ENCODE measurements at places on chromosomes 2 and 18. TPM values are rescaled to one million over a fixed set of nuclear protein-coding genes. Genes with fewer than 3 reads are reported as not detected.
A peak's percentile ranks its signal among the peaks of the same experiment; 100 is the strongest.

Gene CCDC148
- 0.52 TPM for total RNA-seq

Gene ZBTB7C
- 1.4 TPM for total RNA-seq

DNA sequence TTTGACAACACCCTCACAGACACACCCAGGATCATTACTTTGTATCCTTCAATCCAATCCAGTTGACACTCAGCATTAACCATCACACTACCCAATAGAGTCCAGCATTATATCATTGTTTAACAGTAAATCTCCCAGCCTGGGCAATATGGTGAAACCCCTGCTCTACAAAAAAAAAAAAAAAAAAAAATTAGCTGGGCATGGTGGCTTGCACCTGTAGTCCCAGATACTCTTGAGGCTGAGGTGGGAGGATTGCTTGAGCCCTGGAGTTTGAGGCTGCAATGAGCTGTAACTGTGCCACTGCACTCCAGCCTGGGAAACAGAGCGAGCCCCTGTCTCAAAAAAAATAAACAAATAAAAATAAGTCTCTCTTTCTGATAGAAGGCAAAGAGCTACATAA, 304.0 kb downstream of the STK39 start:
- H3K27me3 ChIP-seq, result no peaks in the 10 kb centered on the region
- H3K4me3 ChIP-seq, result no peak overlapping the region
- H3K4me1 ChIP-seq, result peaks cover 53% of the 10 kb centered on the region
- H3K27ac ChIP-seq, result no peak overlapping the region

- DNase-seq, result no peak
- H3K27me3 ChIP-seq, result peaks cover 1% of the 10 kb centered on the region
- H3K27ac ChIP-seq, result no peak overlapping the region
- no peak overlapping the region for H3K4me3 ChIP-seq
- peaks cover 21% of the 10 kb centered on the region for H3K4me1 ChIP-seq
- no peaks in the 10 kb centered on the region for H3K36me3 ChIP-seq
Measured at GRCh38 chr2:101613056-101613704, 84.3 kb upstream of the MAP4K4 start.

GRCh38 chr2:203875471-203875870, 7.9 kb downstream of the CTLA4 start:
- no peak overlapping the region for H3K4me3 ChIP-seq
- H3K27ac ChIP-seq, result no peak overlapping the region
- H3K36me3 ChIP-seq, result no peaks in the 10 kb centered on the region
- peaks cover 11% of the 10 kb centered on the region for H3K27me3 ChIP-seq
- no peak for DNase-seq
- H3K4me1 ChIP-seq, result no peaks in the 10 kb centered on the region

GRCh38 chr2:153143540-153143939, 335.0 kb downstream of the RPRM start:
- H3K4me3 ChIP-seq, result no peak overlapping the region
- peaks cover 7% of the 10 kb centered on the region for H3K27me3 ChIP-seq
- H3K27ac ChIP-seq, result no peak overlapping the region
- H3K4me1 ChIP-seq, result no peaks in the 10 kb centered on the region
- no peaks in the 10 kb centered on the region for H3K36me3 ChIP-seq

DNA sequence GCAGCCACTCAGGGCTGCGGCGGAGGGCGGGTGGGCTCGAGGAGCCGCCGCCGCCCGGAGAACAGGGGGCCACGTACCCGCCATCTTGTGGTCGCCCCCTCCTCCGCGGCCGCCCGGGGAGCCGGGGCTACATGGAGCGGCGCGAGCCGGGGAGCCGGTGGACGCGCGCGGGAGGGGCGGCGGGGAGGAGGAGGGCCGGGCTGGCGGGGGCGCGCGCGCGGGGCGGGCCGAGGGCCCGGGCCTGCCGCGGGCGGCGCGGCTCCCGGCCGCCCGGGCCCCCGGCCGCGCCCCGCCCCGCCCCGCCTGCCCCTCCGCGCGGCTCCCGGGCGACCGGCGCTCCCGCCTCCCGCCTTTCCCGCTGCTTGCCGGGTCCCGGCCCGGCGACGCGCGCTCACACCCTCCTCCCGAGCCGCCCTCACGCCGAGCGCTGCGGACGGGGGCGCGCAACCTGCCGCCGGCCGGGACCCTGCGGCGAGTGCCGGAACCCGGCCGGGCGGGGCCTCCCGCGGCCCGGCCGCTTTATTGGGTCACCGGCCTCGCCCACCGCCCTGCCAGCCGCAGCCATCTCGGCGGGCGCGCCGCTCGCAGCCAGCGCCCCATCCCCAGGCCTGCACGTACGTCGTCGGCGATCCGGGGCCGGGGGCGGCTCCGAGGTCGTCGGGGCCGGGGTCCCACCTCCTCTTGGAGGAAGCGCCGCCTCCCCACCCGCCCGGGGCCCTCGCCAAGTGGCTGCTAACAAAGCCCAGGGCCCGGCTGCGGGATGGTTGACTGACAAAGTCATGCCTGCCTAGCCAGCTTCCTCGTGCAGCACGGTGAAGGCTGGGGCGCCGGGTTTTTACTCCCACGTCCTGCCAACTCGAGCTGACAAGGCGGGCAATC, at the start of gene PPP4R1:
Gene PPP4R1, minus strand, starts transcription at position 159 of the 879 bp plus-strand sequence. Its CDS starts 75 bp downstream, at position 84.
- peaks cover 57% of the 10 kb centered on the region for H3K4me1 ChIP-seq
- peak within 1 kb of the TSS; percentile 98 for H3K4me3 ChIP-seq
- DNase-seq, result peak; percentile 95
- peak within 1 kb of the TSS; percentile 96 for H3K27ac ChIP-seq
- H3K36me3 ChIP-seq, result peaks cover 6% of the 10 kb centered on the region

- H3K36me3 ChIP-seq, result no peaks in the 10 kb centered on the region
- no peak overlapping the region for H3K4me3 ChIP-seq
- no peak for DNase-seq
- H3K27ac ChIP-seq, result no peak overlapping the region
- H3K4me1 ChIP-seq, result no peaks in the 10 kb centered on the region
Measured at GRCh38 chr2:239792405-239793084, 232.6 kb downstream of the NDUFA10 start.

DNA sequence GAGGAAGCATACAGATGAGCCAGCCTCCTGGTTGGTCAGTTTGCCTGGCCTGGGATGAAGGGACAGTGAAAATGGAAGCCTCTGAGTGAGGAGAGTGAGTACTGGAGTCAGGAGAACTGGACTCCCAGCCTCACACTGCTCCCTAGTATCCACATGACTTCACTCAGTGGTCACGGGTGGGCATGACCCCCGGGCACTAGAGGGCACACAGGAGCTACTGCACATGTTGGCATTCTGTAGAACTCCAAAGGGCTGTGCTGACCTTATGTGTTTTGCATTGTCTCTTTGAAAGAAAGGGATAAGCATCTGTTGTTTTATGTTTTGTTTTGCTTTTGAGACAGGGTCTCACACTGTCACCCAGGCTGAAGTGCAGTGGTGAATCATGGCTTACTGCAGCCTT, 23.7 kb downstream of the NCAPH start:
- no peak overlapping the region for H3K27ac ChIP-seq
- no peak for DNase-seq
- no peaks in the 10 kb centered on the region for H3K36me3 ChIP-seq

GRCh38 chr18:78138983-78139496, 840.6 kb upstream of the SALL3 start:
- H3K4me1 ChIP-seq, result no peaks in the 10 kb centered on the region
- no peak overlapping the region for H3K27ac ChIP-seq
- no peaks in the 10 kb centered on the region for H3K27me3 ChIP-seq
- DNase-seq, result no peak

DNA sequence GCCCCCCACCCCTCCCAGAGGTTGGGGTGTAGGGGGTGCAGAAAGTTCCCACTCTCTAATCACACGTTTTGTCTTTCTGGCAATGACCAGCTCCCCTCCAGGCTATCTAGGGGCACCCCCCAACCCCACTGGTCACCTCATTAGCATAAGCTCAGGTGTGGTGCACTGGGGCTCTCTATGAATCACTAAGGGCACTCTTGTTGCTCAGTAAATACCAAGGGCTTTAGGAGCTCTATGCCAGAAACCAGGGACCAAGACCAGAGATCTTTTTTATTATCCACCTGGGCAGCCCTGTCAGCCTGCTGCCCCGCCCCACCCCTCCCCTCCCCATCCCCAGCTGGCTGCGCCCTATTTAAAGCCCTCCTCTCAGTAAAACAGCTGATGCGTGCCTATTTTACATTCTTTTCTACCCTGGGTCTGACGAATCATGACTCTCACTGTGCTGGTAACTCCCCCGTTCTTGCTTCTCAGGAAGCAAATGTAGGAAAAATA, 24.3 kb downstream of the NCK2 start:
- H3K36me3 ChIP-seq, result peaks cover 6% of the 10 kb centered on the region
- DNase-seq, result no peak
- H3K4me1 ChIP-seq, result peaks cover 37% of the 10 kb centered on the region
- H3K4me3 ChIP-seq, result no peak overlapping the region
- H3K27me3 ChIP-seq, result no peaks in the 10 kb centered on the region

DNA sequence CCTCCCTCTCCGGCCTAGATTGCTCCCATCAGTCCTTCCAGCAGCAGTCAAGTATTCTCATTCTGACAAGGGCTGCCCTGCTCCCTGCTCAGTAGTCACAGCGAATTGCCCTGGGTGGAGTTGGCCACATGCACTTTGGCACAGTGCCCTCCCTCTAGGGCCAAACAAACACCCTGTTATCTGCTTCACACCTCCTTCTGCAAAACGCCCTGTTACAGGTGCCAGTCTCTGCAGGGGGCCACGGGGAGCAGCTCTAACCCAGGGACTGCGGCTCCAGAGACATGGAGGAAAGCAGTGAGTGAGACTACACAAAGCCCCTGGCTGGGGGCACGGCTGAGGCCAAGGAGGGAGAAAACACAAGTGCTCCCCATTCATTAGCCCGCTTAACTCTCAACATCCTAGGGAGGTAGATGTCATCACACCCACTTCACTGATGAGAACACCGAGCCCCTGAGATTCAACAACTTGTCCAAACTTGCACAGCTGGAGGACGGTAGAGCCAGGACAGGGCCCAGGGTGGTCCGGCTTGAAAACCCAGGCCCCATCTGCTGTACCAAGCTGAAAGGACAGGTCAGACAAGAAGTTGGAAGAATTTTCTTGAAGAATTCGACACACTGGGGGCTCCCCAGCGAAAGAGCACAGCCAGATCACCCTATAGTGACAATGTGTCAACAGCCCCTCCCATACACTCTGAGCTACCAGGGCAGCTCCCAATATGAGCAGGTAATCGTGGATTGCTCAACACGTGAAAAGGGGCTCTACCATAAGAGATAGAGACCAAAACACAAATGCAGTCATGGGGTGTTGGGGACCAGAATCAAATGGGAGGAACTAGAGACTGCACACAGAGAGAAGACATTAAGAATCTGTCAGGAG, 8.7 kb upstream of the TFCP2L1 start:
- DNase-seq, result no peak
- no peaks in the 10 kb centered on the region for H3K4me1 ChIP-seq
- peaks cover 39% of the 10 kb centered on the region for H3K27me3 ChIP-seq
- H3K27ac ChIP-seq, result no peak overlapping the region
- H3K36me3 ChIP-seq, result no peaks in the 10 kb centered on the region
- H3K4me3 ChIP-seq, result no peak overlapping the region

All from chondrocyte (in vitro differentiated cells).